ENCODE measurements at places on chromosomes 5 and 9.
A peak's percentile ranks its signal among the peaks of the same experiment; 100 is the strongest.

DNA sequence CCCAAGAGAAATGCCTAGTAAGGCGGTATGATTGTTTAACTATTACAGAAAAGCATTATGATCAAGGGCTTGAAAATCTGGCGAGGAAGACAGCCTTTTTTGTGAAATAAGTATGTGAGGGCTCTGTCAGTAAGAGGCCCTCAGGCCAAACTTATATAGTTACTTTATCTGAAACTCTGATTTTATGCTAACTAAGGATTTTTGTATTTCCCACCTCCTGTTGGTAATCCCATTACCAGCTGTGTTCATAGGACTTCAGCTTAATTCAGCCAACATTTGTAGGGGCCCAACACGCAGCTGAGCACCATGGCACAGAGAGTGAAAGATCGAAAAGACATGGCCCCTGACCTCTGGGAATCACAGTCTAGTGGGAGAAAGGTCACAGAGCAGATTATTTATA is 318.3 kb upstream of the WWC1 start:
- no peak for DNase-seq

- no peak for DNase-seq
Observed at GRCh38 chr9:12904261-12905000, 129.6 kb downstream of the LURAP1L start.

- no peak for DNase-seq
Observed at GRCh38 chr9:135215571-135216161, 128.2 kb downstream of the OLFM1 start.

- DNase-seq, result no peak
Observed at GRCh38 chr5:98349251-98349989, 424.0 kb upstream of the RGMB start.

DNA sequence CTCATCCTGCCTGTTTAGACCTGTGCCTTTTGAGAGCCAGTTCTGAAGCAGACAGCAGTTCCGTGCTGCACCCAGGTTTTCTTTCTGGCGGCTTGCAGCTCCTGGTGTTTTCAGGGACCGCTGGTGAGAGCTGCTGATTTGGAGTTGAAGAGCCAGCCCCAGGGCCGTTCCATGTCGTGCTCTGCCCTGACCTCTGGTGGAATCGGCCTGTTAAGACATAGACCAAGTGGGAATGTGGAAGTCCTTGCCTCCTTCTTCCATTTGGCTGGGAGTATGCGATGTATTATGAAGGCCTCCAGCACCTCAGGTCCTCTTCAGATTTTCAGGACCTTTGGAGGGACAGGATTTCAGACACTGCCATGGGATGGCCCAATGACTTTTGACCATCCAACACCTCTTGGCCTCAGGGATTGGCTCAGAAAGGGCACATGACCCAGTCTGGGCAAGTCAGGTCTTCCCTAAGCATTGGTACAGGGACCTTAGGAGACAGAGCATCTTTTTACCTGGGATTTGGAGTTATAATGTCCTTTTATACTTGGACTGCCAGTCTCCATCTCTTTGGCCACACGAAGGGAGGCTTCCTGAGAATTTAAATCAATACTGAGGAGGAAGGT is 136.1 kb upstream of the CLINT1 start:
- peak; percentile 78 for DNase-seq

- no peak for DNase-seq
Observed at GRCh38 chr5:163770625-163771024, 265.2 kb downstream of the MAT2B start.

DNA sequence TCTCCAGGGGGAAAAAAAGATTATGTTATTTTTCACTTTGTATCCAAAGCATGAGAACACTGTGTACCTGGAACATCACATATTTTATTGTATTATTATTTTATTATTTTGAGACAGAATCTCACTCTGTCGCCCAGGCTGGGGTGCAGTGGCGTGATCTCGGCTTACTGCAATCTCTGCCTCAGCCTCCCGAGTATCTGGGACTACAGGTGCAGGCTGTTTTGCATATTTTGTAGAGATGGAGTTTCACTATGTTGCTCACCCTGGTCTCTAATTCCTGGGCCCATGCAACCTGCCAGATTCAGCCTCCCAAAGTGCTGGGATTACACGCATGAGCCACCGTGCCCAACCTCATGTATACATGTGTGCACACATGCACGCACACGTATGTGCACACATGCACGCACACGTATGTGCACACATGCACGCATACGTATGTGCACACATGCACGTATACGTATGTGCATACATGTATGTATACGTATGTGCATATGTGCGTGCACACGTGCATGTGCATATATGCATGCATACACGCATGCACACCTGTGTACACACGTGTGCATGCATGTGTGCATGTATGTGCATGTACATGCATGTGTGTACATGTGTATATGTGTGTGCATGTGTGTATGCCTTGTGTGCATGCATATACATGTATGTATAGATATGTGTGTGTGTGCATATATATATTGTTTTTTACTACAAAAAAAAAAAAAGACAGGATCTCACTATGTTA is 9.5 kb upstream of the UGCG start:
- no peak for DNase-seq

GRCh38 chr9:34559624-34560455 is 29.7 kb downstream of the CNTFR start:
- DNase-seq, result no peak

GRCh38 chr5:180494510-180495181 is 467 bp downstream of the CNOT6 start:
- peak; percentile 80 for DNase-seq

DNA sequence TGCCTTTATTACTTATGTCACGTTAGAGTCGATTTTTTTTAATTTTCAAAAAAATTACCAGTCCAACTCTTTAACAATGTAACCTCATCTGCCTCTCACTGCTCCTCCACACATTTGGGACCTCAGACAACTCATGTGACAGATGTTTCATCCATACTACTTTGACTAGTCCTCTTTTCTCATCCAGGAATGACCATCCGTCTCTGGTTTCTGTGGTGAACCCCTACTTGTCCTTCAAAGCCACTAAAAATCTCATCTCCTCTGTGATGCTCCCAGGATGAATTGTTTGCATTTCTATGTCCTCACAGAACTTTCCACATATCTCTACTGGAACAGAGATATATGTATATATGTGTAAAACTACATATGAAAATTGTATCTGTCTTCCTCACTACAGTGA is 149.8 kb upstream of the ZNF462 start:
- DNase-seq, result no peak

GRCh38 chr5:56918054-56918453 is 8.7 kb downstream of the SETD9 start:
- no peak for DNase-seq

GRCh38 chr9:122213589-122214413 is 15.0 kb downstream of the LHX6 start:
- DNase-seq, result peak; percentile 81

DNA sequence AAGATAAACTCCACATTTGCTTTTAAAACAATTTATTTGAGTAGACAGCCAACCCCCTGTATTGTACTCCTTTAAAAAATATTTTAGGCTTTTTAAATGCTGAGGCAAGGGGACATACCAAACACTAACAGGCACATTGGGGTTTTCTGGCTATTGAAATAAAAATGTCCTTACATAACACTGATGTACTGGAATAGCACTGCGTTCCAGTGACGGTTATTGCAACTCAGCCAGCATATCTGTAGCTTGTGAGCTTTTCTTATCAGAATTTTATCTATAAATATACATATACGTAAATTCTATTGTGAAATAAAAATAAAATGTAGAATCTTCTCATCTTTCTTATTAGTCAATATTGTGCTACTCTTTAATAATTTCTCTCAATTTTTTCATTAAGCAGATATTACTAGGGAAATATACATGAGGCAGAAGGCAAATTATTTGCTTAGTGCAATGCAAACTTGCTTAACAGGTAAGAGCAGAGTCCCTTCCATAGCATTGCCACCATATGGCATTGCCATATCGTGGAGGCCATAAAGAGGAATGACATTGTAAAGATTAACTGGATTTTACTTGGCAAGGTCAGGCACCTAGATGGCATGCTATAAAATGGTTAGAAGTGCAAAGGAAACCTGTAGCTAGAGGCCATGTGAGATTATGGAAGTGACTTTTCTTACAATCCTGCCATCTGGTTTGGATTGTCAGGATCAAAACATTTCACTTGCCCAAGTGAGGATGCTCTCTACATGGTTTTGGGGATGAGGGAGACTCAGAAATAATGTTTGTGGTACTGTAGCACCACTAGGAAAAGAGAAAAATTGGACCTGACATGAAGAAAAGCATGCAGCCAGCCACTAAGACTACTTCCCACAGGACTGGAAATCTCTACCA is 94.8 kb upstream of the CDKN2B start:
- no peak for DNase-seq

- DNase-seq, result no peak
Observed at GRCh38 chr5:2366816-2367215, 384.7 kb downstream of the IRX2 start.

- DNase-seq, result no peak
Observed at GRCh38 chr5:125609011-125609410, 814.2 kb upstream of the GRAMD2B start.

DNA sequence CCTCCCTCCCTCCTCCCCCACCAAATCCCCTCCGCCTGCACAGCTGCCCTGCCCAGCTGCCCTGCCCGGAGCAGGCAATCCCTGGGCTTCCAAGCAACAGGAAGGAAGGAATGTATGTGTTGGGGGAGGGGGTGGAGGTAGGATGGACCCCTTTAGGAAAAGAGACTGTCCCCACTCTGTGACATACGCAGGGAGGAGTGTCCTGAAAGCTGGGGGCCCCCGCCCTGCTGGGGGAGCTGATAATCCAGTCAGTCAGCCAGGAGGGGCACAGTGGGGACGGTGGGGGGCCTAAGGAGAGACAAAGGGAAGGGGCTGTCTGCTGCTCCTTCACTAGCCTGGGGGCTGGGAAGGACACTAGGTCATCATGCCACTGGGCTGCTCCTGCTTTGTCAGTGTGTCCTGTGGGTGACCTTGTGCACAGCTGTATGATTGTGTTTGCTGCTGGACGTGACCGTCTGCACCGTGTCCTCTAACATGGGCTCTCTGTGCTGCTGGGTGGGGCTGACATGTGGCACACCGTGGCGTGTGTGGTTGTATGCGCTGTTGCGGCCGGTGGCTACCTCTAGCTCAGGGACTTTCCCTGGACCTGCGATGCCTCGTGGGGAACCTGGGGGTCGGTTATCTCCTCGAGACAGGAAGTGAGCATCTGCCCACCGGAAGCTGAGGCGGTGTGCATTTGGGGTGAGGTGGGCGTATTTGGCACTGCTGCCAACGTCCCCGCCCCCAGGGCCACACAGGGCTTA is 3.0 kb downstream of the N4BP3 start:
- peak; percentile 87 for DNase-seq
